Dorsolateral prefrontal cortex (tissue), 122 donors: ENCODE measurements at places on chromosomes 3 and 15. TPM values are rescaled to one million over a fixed set of nuclear protein-coding genes. Genes with fewer than 3 reads are reported as not detected.
A peak's percentile ranks its signal among the peaks of the same experiment; 100 is the strongest.

GRCh38 chr3:62211675-62212429 is 161.5 kb downstream of the FEZF2 start:
- DNase-seq: no peak

GRCh38 chr3:192090586-192090985 is 629.6 kb downstream of the PYDC2 start:
- no peak for DNase-seq

DNA sequence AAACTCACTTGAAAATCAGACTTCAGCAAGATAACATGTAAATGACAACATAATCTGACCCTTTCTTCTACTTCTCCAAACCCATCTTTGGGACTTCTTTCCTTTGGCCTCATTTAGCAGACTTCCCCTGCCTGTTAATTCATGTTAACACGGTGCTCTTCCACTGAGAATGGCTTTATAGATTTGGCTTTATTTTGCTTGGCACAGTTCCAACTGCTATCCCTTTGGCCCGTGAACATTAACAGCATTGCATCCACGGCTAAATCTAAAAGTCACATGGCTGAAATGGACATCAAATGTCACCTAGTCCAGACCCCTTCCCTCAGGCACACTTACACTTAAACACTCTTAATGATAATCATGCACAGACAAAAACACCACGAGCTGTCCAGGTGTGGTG is 3.8 kb downstream of the ZMAT3 start:
- DNase-seq: no peak

GRCh38 chr15:90934256-90934948 is 683 bp upstream of the UNC45A start:
- peak; percentile 89 for DNase-seq

DNA sequence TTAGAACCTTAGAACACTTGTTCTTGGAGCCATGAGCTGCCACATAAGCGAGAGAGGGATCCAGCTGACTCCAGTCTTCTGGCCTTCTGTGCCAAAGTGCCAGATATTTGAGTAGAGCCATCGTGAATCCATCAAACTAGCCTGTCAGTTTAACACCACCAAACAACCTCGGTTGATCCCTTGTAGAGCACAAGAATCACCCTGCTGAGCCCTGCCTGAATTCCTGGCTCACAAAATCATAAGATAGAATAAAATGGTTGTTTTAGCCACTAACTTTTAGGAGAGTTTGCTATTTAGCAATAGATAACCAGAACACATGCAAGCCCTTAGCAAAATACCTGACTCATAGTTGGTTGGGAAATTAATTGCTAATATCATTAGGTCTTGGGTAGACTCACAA is 407.6 kb upstream of the PROK2 start:
- DNase-seq: no peak

DNA sequence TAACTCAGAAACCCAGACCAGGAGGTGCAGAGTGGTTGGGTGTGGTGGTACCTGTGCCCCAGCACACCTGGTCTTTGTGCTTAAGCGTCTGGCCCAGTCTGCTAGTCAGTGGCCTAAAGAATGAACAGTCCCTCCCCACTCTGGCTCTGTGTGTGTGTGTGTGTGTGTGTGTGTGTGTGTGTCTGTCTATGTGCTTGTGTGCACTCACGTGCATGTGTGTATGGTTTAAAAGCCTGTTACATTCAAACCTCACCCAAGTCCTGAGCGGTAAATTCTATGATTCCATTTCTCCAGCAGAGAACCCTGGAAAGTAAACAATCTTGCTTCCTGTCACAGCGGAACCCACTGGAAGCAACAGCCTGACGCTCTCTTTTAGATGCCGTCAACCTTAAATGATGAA is 34.2 kb downstream of the EDEM1 start:
- no peak for DNase-seq

DNA sequence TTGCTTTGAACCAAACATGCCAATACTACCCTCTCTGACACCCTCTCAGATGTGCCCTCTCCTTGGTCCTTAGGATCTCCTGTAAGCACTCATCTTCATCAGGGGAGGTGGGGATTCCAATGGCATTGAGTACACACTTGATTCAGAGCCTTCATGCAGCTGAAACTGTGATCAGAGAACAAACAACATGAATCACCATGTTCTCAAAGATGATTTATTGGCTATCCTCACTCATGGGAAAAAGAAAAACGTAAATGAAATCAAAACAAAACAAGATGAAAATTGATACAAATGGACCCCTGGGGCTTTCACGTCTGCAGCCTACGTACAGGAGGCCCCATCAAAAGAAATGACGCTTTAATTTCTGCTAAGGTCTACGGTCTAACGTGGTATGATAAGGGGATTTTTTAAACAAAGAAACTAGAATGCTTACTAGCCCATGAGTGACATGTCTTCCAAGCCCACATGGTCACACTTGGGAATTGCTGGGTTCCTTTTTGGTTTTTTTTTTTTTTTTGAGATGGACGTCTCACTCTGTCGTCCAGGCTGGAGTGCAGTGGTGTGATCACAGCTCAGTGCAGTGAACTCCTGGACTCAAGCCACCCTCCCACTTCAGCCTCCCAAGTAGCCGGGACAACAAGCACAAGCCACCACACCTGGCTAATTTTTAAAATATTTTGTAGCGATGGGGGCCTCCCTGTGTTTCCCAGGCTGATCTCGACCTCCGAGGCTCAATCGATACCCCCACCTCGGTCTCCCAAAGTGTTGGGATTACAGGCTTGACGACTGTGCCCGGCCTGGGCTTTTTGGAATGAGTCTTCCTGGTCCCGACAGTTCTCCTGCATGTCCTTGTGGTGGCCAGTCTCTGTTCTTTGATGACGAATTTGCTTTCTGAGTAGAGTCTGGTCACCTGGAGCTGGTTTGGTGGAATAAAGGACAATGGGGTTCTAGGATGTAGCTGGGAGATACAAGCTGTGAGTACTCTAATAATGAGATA is 202.6 kb downstream of the XXYLT1 start:
- peak; percentile 5 for DNase-seq

- no peak for DNase-seq
These were observed 6.1 kb upstream of the MESP2 start for GRCh38 chr15:89770041-89770440.

DNA sequence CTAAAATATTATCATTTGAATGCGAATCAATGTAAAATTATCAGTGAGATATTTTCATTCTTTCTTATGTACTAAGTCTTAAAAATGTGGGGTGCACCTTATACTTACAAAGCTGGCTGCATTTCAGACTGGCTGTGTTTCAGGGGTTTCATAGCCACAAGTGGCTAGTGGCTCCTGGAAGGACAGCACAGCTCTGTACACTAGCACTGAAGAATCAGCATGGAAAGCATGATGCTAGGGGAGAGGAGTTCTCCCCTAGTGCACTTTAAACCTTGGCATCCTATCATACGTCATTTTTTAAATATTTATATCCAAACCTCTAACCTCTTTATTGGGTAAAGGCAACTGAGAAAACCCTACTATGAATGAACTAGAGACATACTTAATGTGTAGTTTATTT is 66.4 kb downstream of the ECT2 start:
- DNase-seq: no peak

Gene PRRT3
- total RNA-seq: 29.2 TPM

Gene CMC1
- 23.3 TPM for total RNA-seq

Gene IL16
- 10.4 TPM for total RNA-seq

Gene SLC6A20
- total RNA-seq: 1.7 TPM

Gene ATP13A4
- total RNA-seq: 56.4 TPM

Gene EIF3J
- total RNA-seq: 60.3 TPM
